ENCODE measurements at places on chromosomes 3 and 15.

DNA sequence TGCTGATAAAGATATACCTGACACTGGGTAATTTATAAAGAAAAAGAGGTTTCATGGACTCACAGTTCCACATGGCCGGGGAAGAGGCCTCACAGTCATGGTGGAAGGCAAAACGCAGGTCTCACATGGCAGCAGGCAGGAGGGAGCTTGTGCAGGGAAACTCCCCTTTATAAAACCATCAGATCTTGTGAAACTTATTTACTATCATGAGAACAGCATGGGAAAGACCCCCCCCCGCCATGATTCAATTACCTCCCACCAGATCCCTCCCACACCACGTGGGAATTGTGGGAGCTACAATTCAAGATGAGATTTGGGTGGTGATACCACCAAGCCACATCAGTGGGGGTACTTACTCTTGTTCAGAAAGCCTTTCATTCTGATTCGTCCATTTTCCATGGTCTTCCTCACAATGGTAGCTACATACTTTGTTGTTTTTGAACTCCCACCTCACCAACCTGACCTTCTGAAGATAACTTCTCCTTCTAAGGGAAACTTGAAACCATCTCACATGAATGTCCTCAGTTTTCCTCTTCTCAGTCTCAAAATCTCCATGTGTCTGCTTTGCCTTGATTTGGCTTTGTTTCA is 275.6 kb upstream of the PROK2 start:
- DNase-seq = no peak

DNA sequence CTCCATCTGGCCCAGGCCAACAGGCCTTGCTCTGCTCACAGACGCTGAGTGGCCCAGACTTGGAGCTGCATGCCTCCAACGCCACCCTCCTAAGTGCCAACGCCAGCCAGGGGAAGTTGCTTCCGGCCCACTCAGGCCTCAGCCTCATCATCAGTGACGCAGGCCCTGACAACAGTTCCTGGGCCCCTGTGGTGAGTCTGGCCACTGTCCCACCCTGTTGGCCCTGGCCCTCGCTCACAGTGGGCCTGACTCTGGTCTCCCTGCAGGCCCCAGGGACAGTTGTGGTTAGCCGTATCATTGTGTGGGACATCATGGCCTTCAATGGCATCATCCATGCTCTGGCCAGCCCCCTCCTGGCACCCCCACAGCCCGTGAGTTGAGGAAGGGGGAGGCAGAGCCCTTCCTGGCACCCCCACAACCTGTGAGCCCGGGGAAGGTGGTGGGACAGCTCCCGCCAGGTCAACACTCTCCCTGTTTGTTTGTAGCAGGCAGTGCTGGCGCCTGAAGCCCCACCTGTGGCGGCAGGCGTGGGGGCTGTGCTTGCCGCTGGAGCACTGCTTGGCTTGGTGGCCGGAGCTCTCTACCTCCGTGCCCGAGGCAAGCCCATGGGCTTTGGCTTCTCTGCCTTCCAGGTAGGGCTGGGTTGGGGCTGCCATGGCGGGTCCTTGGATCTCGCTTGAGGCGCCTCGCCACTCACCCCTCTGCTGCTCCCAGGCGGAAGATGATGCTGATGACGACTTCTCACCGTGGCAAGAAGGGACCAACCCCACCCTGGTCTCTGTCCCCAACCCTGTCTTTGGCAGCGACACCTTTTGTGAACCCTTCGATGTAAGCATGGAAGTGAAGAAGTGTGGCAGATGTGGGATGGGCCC is 10.0 kb downstream of the NT5DC2 start:
- DNase-seq = no peak

DNA sequence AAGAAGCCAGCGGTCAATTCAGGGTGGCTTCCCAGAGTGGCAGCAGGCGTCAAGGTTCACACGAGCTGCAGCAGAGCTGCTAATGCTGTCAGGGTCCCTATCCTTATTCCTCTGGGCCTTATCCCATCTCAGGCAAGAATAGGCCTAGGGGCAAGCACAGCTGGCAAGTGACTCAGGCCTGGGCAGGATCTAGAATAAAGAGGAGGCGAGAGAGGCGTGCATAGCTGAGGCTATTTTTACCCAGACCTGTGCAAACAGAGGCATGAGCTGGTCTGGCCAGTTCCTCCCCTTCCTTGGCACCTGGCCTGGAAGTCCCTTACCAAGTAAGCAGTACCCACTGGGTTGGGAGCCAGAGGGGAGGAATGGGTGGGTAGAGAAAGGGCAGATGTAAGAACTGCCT is 12.2 kb upstream of the VIPR1 start:
- no peak for DNase-seq

- no peak for DNase-seq
Observed at GRCh38 chr15:75065467-75065850, 42.1 kb downstream of the PPCDC start.

DNA sequence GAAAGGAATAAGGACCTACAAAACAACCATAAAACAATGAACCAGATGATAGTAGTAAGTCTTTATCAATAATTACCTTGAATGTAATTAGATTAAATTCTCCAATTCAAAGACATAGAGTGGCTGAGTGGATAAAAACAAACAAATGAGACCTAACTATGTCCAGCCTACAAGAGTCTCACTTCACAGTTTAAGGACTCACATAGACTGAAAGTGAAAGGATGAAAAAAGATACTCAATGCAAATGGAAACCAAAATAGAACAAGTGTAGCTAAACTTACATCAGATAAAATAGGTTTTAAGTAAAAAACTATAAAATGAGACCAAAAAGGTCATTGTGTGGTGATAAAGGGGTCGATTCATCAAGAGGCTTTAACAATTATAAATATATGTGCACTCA is 21.9 kb upstream of the NR1I2 start:
- DNase-seq = no peak

DNA sequence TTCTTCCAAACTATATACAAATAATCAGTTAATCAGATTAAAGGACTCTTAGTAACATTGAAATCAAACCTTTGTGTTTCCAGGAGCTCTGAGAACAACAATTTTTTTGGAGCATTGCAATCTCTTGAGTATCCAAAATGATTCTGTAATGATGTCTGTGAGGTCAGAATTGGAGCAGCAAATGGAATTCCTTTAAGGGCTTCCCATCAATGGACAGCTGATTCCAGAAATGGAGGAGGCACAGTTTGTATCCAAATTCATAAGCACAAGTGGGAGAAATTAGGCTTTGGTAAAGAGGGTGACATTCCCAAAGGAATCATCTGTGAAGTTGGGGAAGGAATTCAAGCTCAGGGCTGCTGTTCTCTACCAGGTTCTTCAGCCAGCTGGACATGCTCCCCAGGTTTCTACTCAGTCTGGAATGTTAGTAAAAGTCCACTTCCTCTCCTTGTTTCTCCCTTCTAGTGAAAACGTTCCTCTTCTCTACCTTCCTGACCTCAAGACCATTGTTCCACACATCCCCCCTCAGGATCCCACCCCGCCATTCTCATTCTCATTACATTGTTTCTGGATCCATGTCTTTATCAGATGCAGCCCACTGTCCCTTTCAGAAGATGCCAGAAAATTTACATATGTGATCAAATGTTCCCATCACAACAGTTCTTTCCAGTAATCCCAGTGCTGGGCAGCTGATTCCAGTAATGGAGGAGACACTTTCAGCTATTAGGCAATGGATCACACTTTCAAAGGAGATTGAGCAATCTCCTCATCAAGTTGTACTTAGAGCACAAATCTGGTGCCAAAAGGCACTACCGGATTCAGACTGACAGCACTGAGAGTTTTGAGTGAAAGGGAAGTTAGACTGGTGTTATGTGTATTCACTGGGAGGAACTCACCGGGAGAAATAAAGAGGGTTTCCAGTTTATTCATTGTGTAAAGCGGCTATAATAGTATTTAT is 391.3 kb upstream of the TPRG1 start:
- no peak for DNase-seq

GRCh38 chr3:63654931-63655330 is 2.5 kb downstream of the SNTN start:
- no peak for DNase-seq

- no peak for DNase-seq
Observed at GRCh38 chr15:86741917-86742316, 662.2 kb downstream of the AGBL1 start.

- no peak for DNase-seq
Observed at GRCh38 chr3:188077160-188077799, 76.7 kb upstream of the LPP start.

GRCh38 chr3:114155370-114155821 is 23.5 kb downstream of the DRD3 start:
- no peak for DNase-seq

- DNase-seq = no peak
Observed at GRCh38 chr15:62071711-62072308, 5.0 kb downstream of the C2CD4A start.

DNA sequence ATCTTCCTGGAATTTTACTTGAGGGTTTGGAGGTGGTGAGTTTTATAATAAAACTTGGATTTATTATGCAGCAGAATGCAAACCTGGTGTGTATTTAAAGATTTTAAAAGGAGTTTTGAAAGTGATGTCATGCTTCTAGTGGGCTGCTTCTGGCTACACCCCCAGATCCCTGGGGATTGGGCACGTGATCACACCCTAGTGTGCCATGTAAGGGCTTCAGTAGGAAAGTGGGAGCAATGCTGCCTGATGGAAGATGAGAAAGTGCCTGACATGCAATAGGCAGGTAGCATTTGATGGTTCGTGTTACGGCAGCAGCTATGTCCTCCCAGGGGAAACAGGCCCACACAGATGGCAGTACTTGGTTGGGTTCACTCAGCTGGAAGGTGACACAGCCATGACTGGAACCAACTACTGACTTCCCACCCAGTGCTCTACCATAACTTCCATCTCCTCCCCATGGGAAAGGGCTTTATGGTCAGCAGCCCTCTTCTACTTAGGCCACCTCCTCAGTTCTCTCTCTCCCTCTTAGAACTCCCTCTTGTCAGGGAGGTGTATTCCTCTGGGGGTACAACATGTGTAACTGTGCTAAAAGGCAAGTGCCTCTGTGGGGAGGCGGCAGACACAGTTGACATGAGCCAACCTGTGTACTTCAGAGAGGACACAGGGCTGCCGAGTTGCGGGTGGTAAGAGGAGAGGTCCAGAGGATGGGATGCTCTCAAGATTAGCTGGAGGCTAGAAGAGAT is 5.6 kb downstream of the ITPKA start:
- DNase-seq = no peak

- no peak for DNase-seq
Observed at GRCh38 chr3:38210141-38210757, 44.9 kb downstream of the OXSR1 start.

DNA sequence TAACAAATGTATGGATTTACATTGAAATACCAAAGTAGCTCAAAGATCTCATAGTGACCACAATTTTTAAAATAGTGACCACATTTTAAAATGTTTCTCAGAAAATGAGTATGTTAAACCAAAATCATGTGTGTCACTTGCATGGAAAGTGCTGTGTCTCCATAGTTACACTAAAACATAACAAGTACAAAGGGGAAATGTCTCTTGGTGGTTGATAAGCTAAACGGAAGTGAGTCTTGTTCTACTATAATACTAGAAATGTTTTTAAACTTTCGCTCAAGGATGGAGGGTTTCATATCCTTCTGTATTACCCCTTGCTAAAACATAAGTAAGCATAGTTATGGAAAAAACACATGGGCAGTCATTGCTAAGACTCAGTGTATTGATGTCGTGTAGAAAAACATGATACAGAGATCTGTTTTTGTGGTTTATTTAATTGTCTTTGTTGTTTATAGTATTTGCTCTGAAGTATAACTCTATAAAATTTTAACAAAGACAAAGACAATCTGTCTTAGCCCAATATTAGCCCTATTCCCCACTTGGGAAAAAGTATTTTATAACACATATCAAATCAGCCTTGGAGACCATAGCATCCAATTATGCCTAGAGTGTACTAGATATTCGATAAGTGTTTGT is 27.0 kb upstream of the DENND4A start:
- DNase-seq = no peak

Data from activated CD8-positive, alpha-beta memory T cell treated with anti-CD3 and anti-CD28 coated beads for 4 hours (primary cell).